ENCODE measurements at places on chromosomes 6 and 20.

DNA sequence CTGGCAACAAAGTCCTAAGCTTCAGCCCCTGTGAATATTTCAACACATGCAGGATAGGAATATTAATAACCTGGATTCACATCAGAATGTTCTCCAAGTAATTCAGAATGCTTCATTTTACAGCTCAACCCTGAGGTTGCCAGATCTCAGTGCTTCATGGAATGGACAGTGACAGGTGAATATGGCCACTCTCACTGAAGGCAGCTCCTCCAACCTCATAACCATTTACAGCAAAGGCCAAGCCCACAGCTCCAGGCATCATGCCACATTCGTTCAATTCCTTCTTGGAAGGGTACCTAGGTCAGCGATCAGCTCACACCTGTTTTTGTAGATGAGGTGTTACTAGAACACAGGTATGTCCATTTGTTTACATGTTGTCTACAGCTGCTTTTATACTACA lies 17.1 kb downstream of the CLIC5 start:
- DNase-seq, result no peak

- DNase-seq, result peak; percentile 81
Measured at GRCh38 chr20:63706852-63707557, 771 bp downstream of the ARFRP1 start.

DNA sequence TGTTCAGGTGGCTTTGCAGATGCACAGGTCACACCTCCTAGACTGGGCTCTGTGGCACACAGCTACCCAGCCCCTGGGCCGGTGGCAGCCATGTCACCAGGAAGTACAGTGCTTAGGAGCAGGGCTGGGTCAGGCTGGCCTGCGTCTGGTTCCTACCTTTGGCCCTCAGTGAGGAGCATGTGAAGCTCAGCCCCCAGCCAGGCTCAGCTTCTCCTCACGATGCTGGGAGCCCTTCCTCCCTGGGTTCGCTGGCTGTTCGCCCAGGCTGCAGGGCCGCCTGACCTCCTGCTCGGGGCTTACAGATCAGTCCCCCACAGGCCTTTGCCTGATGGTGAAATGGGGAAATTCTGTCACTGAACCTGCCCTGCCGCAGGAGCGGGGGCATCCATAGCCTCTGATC lies 23.1 kb downstream of the SPATA2 start:
- DNase-seq, result no peak

DNA sequence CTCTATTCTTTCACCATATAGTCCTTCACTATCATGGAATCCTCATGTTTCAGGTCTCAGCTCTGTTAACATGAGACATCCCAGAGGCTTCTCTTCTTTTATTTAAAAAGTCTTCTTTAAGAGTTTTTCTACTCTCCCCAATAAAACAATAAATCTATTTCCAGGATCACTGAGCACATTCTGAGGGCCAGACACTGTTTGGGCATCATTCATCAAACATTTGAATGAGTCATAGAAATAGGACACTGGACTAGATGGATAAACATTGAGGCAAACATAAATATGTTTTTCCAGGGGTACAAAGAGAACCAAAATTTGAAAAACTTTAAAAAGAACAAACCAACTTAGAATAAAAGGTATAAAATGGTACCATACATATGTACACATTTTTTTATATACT lies 554.4 kb downstream of the KIF16B start:
- no peak for DNase-seq

- no peak for DNase-seq
Measured at GRCh38 chr6:54992789-54993188, 146.2 kb downstream of the FAM83B start.

GRCh38 chr20:47438464-47439381 lies 63.0 kb upstream of the NCOA3 start:
- no peak for DNase-seq

Data from GM03348 (cell line).